ENCODE measurements at places on chromosomes 2 and 18. TPM values are rescaled to one million over a fixed set of nuclear protein-coding genes. Genes with fewer than 3 reads are reported as not detected.

DNA sequence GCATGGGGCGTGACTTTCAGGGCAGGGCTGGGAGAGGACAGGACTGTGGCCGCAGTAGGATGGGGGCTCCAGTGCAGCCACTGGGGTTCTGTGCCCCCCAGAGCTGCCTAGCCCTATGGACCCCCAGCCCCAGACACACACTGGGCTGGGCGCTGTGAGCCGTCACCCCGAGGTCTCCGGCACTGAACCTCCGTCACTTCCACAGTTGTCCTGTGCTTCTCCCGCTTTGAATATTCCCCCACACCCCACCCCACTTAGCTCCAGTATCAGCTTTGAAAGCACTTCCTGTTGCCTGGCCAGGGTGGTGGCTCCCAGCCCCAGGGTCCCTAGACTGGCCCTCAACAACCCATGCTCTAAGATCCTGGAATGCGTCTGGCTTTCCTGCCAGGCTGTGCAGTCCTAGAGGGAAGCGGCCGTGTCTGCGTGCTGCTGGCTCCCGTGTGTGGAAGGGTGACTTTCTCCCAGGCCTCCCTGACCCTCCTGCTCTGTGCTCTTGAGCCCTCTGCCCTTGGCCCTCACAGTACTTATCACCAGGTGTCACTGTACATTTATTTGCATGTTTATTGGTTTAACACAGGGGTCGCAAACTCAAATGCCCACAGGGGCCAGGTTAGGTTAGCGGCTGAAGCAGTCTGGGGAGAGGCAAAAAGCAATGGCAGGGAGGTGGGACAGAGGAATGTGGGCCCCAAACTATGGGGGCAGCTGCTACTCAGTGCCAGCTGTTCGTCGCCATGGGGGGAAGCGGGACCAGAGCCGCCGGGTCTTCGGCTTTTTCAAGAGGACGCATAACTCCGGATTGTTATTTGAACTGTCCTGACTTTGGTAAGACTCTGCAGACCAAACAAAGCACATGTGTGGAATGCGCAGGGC is 9.9 kb downstream of the OBSL1 start:
- peak; percentile 10 for DNase-seq

GRCh38 chr2:156436497-156437085 is 412 bp downstream of the GPD2 start:
- peak; percentile 18 for DNase-seq

GRCh38 chr2:102367331-102367971 is 11.9 kb downstream of the IL18R1 start:
- no peak for DNase-seq

- no peak for DNase-seq
Measured at GRCh38 chr2:187658952-187659525, 104.8 kb upstream of the TFPI start.

GRCh38 chr18:5370332-5370731 is 74.8 kb upstream of the ZBTB14 start:
- DNase-seq = no peak

- peak; percentile 29 for DNase-seq
Measured at GRCh38 chr2:128280901-128281321, 37.8 kb downstream of the HS6ST1 start.

DNA sequence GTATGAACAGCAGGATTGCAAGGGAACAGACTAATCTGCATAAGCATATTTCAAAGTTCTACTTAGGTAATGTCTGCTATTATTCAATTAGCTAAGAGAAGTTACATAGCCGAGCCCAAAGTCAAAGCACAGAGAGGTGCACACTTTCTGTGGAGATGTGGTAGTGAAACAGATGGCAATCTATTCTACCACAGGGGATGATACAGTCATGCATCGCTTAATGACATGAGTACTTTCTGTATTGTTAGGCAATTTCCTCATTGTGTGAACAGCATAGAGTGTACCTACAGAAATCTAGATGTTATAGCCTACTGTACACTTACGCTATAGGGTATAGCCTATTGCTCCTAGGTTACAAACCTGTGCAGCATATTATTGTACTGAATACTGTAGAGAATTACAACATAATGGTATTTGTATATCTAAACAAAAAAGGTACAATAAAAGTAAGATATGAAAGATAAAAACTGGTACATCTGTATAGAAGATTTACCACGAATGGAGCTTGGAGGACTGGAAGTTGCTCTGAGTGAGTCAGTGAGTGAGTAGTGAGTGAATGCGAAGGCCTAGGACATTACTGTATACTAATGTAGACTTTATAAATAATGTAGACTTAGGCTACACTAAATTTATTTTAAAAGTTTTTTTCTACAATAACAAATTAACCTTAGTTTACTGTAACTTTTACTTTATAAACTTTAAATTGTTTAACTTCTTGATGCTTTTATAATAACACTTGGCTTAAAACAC is 197.6 kb downstream of the MBD5 start:
- no peak for DNase-seq

DNA sequence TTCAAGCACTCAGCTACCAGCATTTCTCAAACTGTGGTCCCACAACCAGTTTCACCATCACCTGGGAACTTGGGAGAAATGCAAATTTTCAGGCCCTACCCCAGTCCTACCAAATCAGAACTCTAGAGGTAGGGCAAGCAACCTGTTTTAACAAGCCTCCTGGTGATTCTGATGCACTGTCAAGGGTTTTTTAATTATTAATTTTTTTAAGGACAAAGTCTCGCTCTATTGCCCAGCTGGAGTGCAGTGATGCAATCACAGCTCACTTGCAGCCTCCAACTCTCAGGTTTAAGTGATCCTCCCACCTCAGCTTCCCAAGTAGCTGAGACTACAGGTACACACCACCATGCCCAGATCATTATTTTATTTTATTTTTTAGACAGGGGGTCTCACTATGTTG is 7.8 kb downstream of the ACMSD start:
- DNase-seq = no peak

DNA sequence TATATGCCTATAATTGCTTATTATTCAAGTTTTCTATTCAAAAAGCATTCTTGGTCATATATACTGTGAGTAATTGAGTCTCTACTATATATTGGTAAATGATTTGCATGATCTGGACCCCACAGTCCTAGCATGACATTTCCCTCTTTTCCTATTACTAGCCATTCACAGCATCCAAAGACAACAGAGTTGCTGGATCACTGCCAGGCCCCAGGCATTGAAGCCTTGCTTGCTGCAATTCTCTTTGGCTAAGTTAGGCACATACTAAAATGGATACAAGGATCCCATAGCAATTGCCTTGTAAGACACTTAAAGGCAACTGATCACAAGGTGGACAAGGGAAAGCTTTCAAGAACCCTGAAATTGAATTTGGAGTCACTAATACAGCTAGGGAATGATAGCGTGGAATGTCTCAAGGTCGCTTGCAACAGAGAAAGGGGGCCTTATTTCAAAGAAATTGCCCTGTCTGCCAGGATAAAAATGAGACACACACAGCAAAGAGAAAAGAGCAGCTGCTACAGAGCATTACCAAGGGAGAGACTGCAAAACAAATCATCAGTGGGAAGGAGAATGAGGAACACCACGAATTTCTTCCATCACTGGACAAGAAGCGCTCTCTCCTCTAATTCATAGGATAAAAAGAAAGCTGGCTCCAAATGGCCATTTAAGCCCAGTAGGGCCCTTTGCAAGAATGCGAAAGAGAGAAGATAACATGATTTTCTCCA is 77.1 kb upstream of the EPHA4 start:
- no peak for DNase-seq

GRCh38 chr2:6017736-6018286 is 325.6 kb downstream of the SOX11 start:
- no peak for DNase-seq

DNA sequence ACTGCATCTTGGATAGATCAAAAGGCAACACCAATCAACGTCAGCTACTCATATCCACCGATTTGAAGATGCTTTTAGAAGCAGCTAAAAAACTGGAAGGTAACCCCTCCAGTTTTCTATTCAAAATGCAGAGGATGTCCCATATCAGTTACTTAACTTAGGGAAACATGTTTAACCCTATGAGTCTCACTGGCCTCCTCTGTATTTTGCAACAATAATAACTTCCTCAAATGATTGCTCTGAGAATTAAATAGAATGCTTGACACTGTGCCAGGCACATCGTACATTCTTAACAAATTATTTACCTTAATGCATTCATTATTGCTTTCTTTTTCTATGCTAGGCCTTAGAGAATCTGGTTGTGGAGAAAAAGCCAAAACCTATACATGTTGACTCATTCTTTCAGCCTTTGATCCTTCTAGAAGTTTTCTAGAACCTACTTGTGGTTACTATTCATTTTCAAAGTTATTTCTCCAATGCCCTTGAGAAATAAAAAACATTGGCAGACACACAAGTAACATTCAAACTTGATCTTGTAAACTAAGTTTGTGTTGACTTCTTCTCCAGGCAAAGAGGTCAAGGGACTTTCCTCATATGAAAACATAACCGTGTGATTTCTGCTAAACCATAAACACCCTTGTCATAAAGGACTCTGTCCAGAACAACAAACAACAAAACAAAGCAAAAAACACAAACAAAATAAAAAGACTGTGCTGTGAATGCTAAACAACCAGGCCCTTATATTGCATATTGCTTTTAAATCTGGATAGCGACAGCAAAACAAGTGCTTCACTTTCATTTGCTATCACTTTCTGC is 4.6 kb downstream of the DOCK10 start:
- DNase-seq = no peak

- DNase-seq = no peak
Measured at GRCh38 chr2:27809761-27810241, 38.3 kb downstream of the MRPL33 start.

DNA sequence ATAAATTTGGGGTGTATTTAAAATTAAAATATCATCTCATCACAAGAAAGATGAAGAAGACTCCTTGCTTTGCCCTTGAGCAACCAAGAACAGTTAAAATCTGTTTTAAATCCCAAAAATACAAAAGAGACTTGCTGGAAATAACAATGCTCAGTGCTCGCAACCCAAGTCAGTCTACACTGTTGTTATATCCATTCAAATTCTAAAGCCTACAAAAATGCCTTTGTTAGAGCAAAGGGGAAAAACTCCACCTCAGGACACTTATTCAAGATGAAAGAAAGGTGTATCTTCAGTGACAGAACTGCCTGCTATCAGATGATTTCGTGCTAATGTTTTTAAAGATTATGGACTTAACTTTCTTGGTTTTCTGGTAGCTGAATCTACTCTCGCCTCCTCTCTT is 111.9 kb upstream of the TANK start:
- DNase-seq = no peak

DNA sequence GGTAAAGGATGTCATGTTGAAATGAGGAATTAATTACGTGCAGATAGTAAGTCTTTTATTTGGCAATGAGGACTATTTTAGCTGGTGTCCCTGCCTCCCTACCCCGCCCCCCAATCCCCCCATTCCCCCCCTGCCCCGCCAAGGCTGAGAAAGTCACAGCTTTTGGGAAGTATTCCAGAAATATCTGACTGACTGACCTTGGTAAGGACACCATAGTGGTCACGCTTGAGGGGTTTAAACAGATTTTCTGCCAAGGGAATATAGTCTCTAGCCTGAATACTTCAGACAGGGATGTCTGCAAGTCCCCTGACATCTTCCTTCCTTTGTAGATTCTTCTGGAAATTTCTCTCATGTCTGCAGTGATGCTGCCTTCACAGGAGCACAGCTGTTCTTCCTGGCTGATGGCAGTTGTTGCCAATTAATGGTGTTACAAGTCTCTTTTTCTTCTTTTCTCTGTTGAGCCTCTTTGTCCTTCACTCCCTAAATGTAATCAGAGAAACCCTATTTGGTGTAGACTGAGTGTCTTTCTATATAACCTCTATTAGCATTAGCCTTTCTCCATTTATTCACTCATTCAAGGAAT is 53.7 kb upstream of the MGAT5 start:
- DNase-seq = no peak

- DNase-seq = no peak
Measured at GRCh38 chr18:59729781-59730180, 32.6 kb upstream of the CCBE1 start.

DNA sequence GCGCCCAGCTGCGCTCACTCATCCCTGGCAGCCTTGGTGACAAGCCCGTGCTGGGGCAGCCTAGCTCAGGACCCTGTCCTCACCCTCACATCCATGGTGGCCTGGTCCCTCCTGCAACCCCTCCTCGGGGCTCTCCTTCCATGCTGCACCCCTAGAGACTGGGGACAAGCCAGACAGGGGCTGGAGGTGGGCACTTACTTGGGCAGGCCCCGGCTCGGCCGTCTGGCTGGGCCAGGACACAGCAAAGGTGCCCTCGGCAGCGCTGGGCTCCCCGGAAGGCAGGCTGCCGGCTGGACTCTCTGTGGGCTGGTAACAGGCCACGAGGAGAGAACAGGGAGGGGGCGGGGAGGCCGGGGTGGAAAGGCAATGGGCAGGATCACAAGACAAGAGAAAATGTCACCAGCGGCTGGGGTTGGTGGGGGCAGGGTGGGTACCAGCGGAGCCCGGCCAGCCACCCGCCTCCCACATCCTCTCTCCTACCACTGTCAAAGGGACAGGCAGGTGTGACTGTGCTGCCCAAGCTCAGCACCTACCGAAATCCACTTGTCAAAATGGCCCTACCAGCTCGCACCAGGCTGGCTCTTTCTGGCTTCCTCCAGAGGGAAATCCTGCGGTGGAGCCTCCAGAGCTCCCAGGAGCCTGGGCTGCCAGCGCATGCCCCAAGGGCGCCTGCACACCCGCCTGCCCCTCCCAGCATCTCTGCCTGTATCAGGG is 54.7 kb downstream of the BIN1 start:
- DNase-seq = no peak

DNA sequence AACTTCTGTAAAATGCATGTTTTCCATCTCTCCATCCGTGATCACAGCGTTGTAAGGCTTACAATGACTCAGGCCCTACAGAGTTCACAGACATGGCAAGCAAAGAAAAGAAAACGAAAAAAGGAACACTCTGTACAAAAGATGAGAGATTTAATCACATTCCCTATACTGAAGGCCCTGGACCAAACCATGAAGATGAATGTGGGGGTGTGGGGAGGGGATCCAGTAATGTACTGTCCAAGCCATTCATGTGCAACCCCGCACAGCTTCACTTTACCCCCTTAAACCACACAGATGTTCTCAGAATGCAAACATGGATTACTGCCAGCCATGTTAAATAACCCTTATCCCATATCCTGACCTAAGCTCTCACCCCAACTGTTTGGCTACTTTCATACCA is 391.1 kb downstream of the NCKAP5 start:
- DNase-seq = no peak

DNA sequence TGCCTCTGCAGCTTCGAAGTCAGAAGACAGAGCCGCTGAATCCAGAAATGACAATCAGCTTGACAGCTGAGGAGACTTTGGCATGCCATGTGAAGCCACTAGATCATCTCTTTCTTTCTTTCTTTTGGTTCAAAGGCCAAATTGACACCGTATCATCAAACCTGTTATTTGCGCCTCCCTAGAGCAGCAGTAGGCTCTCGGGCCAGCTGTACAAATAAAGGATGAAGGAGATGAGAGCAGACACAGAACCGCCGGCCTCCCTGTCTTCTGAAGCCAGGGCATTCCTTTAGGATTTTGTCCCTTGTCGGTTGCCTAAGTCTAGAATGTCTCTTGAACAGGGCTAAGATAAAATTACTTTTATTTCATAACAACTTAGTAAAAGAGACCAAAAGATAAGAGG is 36.8 kb downstream of the COL4A4 start:
- no peak for DNase-seq

ADRA2B gene
- under 0.01 TPM for total RNA-seq

CDK15 gene
- total RNA-seq = 0.52 TPM

SAP130 gene
- total RNA-seq = 4.4 TPM

KHK gene
- 4.2 TPM for total RNA-seq

THADA gene
- total RNA-seq = 27.5 TPM

ASIC4 gene
- not detected for total RNA-seq

GPBAR1 gene
- total RNA-seq = 90.3 TPM

LYPD6B gene
- total RNA-seq = 9.9 TPM

ACVR1C gene
- 6.6 TPM for total RNA-seq

All from body of pancreas (tissue), 4 donors.